Lower leg skin (tissue), 4 donors: ENCODE measurements at places on chromosomes 12 and 14.

DNA sequence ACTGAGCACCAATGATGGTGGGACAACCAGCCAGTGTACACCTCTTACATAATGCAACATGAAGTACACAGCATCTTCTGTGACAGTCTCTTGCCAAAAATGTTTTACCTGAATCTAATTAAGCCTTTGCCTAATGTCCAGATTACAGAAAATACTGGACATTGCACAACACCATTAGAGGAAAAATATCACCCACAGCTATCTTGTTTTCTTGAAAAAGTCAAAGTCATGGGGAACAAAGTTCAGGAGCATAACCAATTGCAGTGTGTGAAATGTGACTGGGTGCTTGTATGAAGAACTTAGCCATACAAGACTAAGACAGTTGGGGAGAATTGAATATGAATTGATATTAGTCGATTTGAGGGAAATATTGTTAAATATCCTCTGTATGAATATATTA, 12.1 kb upstream of the ANO6 start:
- no peak for DNase-seq

DNA sequence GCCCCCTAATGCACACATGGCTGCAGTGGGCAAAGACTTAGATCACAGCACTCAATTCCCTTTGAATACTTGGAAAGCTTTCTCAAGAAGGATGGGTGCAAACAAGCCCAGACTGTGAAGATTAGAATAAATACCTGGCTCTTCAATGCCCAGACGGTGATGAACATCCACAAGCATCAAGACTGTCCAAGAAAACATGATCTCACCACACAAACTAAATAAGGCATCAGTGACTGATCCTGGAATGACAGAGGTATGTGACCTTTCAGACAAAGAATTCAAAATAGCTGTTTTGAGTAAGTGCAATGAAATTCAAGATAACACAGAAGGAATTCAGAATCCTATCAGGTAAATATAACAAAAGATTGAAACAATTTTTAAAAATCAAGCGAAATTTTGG, 43.8 kb upstream of the ZDHHC17 start:
- DNase-seq, result no peak

- DNase-seq, result peak; percentile 85
Measured at GRCh38 chr12:131137836-131138637, 184.3 kb downstream of the ADGRD1 start.

GRCh38 chr14:97218274-97218673, 421.1 kb downstream of the VRK1 start:
- DNase-seq, result no peak

DNA sequence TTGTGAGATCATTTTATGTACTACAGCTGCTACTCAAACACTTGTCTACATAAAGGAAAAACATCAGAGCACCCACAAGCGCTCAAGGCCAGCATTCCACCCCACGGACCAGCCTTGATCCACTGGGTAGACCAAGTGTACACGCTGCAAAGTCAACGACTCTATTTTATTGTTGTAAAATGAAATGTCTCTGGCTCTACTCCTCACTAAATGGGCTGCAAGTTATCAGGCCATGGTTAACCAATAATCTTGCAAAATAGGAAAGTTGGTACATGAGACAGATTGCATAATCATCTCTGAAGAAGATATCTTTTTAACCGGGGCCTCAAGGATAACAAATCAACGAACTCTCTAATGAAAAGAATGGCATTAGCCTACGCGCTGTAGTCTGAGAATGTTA, 69.9 kb upstream of the FOXN3 start:
- no peak for DNase-seq

GRCh38 chr14:36659822-36660735, 1.6 kb upstream of the PAX9 start:
- DNase-seq, result no peak

DNA sequence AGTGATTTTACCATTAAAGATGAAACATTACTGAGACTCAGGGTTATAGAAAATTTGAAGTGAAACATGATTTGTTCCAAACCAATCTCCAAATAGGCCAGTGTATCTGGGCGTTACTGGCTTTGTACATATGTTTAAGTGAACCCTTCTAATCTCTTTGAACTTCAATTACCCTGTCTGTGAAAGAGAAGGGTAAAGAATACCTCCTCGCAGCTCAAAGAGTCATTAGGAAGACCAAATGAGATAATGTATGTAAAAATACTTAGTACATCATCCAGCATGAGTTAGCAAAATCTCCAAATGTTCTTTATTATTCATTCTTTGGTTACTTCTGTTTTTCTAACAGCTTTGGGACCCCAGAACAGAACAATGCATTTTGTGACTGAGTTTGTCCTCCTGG, at the start of gene OR11H6:
OR11H6 (plus strand) TSS at position 301 of the 400 bp plus-strand sequence; CDS start at position 301, 0 bp downstream.
- no peak for DNase-seq

DNA sequence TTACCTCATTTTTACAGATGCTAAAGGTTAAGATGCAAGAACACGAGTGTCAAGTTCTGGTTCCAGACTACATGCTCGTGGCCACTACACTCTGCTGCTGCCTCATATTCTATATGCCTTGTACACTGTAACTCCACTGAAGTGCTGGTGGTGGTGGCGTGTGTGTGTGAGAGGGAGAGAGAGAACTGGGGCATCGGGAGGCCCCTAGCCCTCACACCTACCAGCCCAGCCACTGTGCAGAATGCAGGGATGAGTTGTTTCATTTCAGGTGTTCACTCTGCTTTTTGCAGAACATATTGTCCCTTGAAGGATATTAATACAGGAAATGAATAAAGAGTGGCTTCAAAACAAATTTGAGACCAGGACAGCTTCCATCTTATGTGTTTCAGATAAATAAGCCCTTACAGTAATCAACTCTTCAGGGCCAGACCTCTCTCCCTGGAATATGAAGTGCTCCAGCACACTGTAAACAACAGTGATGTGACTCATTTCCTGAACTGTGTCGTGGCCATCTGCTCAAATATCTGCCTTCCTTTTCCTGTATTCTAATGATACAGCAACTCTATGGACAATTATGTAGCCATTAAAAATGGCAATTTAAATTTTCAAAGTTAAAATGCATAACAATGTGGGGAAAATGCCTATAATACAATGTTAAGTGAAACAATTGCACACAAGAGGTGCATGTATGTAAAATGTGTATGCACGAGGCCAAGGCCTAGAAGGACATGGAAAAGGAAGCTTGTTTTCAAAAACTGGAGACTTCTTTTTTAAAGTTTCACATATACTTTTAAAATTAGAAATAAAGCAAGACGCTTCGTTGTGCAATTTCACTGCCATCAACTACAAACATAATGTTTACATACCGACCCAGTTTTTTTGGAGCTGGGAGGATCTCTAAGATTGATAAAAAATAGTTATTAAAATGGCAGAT, 215.4 kb downstream of the PELI2 start:
- no peak for DNase-seq

- DNase-seq, result peak; percentile 45
Measured at GRCh38 chr12:31015215-31015614, 58.4 kb upstream of the DDX11 start.

- DNase-seq, result no peak
Measured at GRCh38 chr12:89470741-89471509, 53.7 kb downstream of the GALNT4 start.

DNA sequence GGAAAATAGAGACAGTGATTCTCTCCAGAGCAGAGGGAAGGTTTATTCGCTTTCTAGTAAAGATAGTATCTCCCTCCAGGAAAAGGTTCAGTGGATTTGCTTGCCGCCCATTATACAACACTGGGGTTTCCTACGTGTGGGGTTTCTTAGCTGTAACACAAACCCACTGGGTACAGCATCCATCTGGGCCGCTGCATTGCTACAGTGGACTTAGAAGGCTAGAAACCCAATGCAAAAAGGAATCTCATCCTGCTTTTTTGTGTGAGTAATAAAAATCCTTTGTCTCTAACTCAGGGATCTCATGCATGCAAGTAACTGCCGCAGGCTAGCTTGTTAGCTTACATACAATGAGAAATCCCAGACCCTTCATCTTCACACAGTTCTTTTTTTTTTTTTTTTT, 67.1 kb upstream of the BCL2L14 start:
- DNase-seq, result no peak

- no peak for DNase-seq
Measured at GRCh38 chr12:262817-263216, at the start of gene SLC6A13. SLC6A13 (minus strand) TSS chr12:262836; CDS start chr12:260052, 2,784 bp downstream.

- DNase-seq, result no peak
Measured at GRCh38 chr14:91326514-91327249, 82.2 kb upstream of the GPR68 start.

GRCh38 chr12:116048879-116049278, 228.6 kb downstream of the MED13L start:
- DNase-seq, result no peak

DNA sequence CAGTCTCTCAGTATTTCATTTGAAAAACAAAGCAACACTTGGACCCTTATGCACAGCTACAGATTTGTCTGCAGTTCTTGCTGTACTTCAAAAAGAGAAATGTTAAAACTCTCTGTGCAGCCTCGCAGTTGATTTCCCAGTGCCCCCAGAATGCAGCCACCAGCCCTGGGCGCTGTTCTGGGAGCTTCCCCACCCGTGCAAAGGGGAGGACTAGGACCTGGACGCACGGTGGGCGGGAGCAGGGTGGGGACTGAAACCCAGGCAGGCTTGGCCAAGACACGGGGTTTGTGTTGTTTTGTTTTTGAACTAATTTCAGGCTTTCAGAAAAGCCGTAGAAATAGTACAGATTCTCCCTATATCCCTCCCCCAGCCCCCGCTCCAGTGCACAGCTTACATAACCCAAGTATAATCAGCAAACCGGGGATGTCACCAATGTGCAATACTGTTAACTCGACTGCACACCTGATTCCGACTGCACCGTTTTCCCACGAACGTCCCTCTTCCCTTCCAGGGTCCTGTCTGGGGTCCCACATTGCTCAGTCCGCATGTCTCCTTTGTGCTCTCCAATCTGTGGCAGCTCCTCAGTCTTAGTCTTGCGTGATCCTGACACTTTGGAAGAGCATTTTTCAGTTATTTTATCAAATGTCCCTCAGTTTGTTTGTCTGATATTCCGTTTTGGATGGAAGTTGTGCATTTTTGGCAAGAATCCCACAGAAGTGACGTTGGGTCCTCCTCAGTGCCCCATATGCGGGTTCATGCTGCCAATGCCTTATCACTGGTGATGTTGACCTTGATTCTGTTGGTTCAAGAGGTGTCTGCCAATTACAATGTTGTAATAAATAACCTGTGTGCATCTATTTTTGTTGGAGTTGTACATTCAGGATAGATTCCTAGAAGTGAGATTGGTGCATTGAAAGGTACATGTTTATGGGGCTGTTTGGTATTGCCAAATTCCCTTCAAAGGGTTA, 95.9 kb downstream of the SETD3 start:
- DNase-seq, result no peak

- DNase-seq, result no peak
Measured at GRCh38 chr14:61503167-61503801, 181.9 kb downstream of the PRKCH start.

DNA sequence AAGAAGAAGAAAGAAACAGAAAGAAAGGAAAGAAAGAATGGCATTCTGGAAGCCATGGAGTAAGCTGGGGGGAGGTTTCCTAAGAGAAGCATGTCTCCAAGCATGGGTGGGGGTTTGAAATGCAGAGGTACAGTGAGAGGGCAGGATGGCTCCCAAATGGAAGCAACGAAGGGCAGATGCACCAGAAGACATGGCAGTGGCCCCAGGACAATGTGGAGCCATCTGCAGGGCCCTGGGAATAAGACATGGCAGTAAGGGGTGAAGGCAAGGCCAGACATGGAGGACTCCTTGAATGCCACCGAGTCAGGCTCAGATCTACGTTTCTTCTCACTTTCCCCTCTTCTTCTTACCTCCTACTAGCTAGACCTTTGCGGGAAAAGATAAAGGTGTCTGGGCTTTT, 4.7 kb upstream of the COL2A1 start:
- DNase-seq, result no peak

- no peak for DNase-seq
Measured at GRCh38 chr14:90960818-90961217, 99.6 kb downstream of the RPS6KA5 start.

- DNase-seq, result no peak
Measured at GRCh38 chr12:1935700-1936378, 17.4 kb upstream of the CACNA2D4 start.

DNA sequence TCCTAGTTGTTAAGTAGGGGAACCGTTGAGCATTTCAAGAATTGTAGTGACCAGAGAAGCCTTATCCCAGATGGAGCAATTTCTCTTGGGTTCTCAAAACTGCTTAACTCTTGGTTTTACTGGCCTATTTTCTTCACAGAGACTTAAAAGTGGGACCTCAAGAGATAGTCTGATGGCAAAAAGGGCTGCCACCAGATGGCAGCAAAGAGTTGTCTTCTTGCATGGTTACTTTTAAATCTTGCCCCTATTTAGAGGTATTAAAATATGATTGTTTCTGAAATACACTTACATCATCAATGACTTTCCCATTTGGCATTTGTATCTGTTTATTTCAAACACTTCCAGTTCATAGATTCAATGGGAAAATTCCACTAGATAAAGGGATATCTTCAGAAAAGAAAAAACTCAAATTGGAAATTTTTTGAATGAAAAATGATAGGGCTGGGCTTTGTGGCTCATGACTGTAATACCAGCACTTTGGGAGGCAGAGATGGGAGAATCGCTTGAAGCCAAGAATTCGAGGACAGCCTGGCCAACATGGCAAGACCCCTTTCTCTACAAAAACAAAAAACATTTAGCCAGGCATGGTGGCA, 69.9 kb upstream of the CNTN1 start:
- DNase-seq, result peak; percentile 55
